Fibroblast of skin of left quadriceps (primary cell): ENCODE measurements at places on chromosomes 5 and 9.

- DNase-seq, result no peak
Measured at GRCh38 chr9:14618836-14619420, 74.3 kb downstream of the ZDHHC21 start.

DNA sequence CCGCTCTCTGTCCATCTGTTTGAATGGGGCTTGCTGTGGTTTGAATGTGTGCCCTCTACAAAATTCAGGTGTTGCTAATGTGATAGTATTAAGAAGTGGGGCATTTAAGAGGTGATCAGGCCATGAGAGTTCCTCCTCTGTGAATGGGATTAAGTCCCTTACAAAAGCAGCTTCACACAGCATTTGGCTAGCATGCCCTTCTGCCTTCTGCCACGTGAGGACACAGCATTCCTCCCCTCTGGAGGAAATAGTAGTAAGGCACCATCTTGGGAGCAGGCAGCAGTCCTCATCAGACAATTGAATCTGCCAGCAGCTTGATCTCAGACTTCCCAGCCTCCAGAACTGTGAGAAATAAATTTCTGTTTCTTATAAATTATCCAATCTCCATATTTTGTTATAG, 540.2 kb downstream of the CSNK1G3 start:
- no peak for DNase-seq

GRCh38 chr9:94650949-94651348, 11.6 kb upstream of the FBP1 start:
- no peak for DNase-seq

- DNase-seq, result no peak
Measured at GRCh38 chr5:122844910-122845228, 544 bp upstream of the SNX24 start.

GRCh38 chr5:29367176-29367833, 1826.2 kb upstream of the CDH6 start:
- no peak for DNase-seq

- no peak for DNase-seq
Measured at GRCh38 chr9:126490214-126490631, 123.5 kb upstream of the LMX1B start.

GRCh38 chr5:1106385-1107166, 5.3 kb downstream of the SLC12A7 start:
- DNase-seq, result no peak

DNA sequence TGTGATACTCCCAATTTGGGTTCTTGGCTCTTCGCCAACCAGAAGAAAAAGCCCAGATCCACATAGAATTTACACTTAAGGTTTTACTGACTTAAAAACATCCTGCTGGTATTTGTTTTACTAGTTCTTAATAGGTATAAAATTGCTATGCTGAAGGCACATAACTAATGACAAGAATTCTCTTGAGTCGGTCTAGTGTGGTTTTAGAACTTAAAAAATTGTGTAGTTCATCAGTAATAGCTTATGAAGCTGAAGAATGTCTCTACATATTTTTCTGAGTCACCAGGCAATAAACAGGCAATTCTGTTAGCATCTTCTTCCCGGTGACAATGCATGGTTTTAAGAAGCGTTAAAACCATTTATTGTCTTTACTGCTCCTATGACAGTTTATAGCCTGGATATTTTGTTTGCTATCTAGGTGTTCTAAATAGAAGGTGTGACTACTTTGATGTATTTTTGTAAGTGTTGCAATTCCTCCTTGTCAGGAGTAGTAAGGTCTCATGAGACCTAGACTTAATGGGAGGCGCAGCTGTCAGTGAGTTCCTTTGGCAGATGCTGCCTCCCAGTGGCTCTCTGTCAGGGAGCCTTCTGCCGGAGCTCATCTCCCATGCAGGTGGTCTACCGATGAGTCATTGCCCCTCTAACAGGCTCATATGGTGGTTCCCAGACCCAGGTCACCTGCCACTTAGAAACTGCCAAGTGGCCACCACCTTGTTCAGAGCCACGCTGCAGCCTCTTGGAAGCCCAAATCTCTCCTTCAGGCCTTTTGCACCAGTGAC, 173.8 kb downstream of the MAST4 start:
- DNase-seq, result no peak

GRCh38 chr5:154038261-154038706, 426 bp downstream of the FAM114A2 start:
- no peak for DNase-seq

DNA sequence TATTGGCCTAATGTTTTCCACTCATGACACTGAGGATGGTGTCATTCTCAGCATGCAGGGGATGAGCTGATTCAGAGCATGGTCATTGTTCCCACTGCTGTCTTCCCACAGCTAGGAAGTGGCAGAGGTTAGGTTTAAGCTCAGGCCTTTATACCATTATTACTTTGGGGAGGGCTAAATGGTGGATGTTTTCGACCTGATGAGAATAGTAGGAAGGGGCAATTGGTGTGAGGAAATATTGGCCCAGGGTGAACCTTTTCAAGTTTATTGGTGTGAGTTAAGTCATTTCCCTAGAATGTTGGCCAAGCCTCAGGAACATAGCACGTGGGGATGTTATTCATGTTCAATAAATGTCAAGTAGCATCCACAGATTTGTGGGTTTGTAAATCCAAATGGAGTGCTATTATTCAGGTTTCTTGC, 59.6 kb downstream of the ARHGAP26 start:
- peak; percentile 32 for DNase-seq
